ENCODE measurements at places on chromosomes 7 and 10.

- no peak for DNase-seq
Measured at GRCh38 chr7:120916121-120916520, 34.5 kb upstream of the ING3 start.

GRCh38 chr10:129279446-129280154 is 187.4 kb upstream of the MGMT start:
- DNase-seq, result no peak

GRCh38 chr10:110932505-110933180 is 13.2 kb downstream of the SHOC2 start:
- DNase-seq, result no peak

DNA sequence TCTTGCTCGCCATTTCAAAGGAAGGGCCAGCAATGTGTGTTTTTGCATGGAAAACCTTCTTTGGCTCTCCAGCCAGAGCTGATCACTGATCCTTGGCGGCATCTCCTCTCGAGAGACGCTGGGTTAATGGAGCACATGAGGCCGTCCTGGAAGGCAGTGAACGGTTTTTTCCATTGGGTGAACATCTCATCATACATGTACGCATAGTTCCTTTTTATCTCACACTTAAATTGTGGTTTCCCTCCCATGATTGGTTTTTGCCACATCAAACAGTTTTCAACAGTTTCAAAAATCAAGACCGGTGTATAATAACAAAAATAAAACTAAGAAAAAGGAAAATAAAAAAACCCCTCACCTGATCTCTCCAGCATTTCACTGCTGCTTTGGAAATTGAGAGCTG is 276.4 kb downstream of the TCF7L2 start:
- no peak for DNase-seq

DNA sequence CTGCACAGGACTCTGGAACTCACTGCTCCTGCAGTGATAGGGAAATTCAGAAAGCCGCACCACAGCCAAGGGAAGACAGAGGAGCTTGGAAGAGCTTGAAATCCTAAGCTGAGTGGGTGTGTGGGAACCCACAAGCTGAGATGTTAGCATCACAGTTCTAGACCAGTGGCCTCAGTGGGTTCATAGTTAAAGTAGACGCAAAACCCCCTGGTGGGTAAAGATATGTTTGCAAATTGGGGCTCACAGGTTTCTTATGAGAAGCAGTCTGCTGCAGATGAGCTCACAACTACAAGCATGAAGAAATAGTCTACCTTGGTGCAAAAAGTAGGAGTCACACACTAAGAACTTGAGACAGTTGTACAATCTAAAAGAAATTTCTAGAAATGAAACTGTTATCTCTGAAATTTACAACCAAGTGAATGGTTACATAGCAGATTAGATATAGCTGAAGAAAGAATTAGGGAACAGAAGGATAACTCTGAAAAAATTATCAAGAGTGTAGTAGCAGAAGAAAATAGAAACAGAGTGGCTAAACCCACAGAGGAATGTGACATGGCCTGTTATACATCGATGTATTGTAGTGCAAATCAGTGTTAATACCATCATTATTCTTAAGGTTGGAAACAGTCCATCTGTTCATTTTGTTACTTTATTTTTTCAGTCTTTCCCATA is 77.2 kb downstream of the DYNC2I1 start:
- DNase-seq, result no peak

GRCh38 chr7:100142461-100142860 is 6.3 kb upstream of the LAMTOR4 start:
- DNase-seq, result no peak

- DNase-seq, result peak; percentile 31
Measured at GRCh38 chr7:40733114-40733513, 598.3 kb downstream of the SUGCT start.

DNA sequence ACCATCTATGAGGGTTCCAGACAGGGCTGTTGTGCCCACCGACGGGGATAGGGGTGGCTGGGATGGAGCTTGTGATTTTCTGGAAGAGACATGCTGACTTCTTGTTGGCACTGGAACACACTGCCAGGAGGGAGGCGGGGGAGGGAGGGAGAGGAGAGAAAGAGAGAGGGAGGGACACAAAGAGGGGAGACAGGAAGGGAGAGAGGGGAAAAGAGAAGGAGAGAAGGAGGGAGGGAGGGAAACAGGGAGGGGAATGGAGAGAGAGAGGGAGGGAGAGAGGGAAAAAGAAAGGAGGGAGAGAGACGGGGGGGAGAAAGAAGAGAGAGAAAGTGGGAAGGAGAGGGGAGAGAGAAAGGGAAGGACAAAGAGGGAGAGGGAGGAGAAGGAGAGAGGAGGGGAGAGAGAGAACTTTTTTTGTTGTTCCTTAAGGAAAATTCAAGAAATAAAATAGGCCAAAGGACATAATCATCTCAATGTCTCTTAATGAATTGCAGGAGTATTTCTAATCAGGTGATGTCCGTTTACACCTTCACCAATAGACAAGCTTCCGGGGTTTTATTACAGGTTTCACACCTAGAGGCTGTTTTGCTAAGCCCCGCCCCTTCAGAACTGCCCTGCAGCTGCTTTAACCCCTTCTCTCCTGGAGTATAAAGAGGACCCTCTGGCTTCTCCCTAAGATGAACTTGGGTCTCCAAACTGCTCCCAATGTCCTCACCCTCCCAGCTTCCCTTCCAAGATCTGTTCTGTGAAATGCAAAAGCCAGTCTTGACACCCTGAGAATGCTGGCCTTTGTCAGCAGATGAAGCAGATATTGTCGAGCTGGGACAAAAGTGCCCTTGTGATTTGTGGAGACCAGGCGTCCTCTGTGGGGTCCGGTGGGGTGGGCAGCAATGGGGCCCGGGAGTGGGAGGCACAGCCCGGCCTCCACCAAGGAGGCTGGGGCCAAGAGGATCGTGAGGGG is 82.0 kb upstream of the GTF2IRD1 start:
- peak; percentile 42 for DNase-seq

DNA sequence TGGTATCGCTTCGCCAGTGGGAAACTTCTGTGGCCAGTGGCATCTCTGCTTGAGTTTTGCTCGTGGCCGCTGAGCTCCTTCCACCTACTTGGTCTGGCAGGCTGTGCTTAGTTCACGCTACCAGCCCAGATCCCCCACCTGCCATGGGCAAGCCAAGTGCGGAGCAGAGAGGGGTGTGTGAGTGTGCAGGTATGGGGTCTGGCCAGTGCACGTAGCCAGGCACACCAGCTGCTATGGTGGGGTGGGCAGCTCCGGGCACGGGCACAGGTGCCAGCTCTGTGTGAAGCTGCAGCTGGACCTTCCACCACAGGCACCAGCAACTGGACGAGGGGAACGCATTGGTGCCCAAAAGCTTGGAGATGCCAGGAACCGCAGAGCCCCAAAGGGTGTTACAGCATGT is 56.5 kb downstream of the ZNF777 start:
- no peak for DNase-seq

DNA sequence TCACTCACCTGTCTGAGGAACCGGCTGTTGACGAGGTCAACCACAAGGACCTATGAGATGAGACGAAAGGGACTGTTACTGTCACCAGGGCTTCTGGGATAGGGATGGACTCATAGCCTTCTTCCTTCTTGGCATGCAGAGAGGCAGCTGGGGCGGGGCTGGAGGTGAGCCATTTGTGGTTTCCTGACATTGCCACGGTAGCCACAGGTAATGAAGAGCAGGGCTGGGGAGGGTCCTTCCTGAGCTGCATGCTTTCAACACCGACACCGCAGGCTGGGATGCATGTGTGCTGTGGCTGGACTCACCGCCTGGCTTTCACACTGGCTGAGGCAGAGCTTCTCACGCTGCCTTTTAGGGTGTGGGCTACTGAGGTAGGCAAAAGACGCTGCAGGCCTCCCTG is 46.4 kb upstream of the MKRN1 start:
- no peak for DNase-seq

GRCh38 chr10:5566614-5567013 is 41.9 kb downstream of the CALML3 start:
- DNase-seq, result no peak

- no peak for DNase-seq
Measured at GRCh38 chr10:91051829-91052228, 130.9 kb upstream of the ANKRD1 start.

- DNase-seq, result peak; percentile 56
Measured at GRCh38 chr10:11757454-11757820, 15.3 kb downstream of the ECHDC3 start.

DNA sequence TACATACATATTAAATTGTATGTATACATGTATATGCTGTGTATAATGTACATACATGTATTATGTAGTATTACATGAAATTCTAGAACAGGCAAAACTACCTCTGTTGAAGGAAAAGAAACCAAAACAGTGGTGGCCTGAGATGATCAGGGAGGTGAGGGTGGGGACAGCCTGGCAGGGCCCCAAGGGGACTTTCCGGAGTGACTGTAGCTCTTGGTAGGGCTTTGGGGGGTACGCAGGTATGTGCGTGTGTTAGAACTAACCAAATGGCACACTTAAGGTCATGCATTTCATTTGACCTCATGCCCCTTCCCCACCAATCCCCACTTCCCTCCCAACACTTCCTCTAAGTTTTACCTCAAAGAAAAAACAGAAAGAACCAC is 31.3 kb downstream of the CTBP2 start:
- no peak for DNase-seq

- DNase-seq, result no peak
Measured at GRCh38 chr7:43891069-43891955, 15.1 kb downstream of the URGCP start.

DNA sequence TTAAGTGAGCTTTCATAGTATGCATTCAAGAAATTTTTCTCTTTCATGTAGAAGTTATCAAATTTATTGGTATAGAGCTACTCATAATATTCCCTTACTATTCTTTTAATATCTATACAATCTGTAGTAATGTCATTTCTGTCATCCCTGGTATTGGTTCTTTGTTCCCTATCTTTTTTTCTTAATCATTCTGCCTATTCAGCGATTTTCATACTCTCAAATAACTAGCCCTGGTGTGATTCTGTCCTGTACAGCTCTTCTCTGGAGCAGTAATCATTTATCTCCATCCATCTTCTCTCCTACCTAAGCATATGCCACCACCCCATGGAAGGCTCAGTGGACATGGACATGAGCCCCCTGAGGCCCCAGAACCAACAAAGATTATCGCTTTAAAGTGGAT is 213.2 kb upstream of the NEBL start:
- no peak for DNase-seq

GRCh38 chr10:20995123-20995987 is 98.2 kb upstream of the NEBL start:
- DNase-seq, result no peak

GRCh38 chr10:132248455-132249225 is 59.1 kb downstream of the STK32C start:
- DNase-seq, result peak; percentile 98

DNA sequence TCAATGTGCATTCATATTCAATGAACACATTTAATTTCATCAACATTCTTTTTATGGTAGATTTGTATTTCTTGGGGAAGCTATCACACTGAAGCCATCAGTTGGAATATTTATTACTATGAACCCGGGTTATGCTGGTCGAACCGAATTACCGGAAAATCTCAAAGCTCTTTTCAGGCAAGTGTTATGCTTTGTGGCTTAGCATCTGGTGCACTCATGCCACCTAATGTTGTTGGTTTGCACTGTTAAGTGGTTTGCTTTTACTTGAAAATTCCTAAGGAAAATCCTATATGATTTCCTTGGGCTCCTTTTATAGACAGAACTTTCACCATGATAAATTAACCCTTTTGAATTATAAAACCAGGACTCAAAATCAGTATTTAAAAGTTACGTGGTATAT is 147.9 kb downstream of the DNAH11 start:
- no peak for DNase-seq

DNA sequence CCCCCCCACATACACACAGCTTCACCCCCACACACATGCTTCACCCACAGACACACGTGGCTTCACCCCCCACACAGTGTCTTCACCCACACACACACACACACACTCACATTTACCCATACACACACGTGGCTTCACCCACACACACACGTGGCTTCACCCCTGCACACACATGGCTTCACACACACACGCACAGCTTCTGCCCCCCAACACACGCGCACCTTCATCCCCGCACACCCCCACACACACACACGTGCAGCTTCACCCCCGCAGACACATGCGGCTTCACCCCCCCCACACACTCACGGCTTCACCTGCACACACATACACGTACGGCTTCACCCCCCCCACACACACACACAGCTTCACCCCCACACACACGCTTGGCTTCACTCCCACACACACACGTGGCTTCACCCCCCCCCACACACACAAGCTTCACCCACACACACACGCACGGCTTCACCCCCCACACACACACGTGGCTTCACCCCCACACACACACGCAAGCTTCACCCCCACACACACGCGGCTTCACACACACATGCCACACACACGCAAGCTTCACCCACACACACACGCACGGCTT is 82.4 kb downstream of the NKX6-2 start:
- DNase-seq, result no peak

- DNase-seq, result peak; percentile 3
Measured at GRCh38 chr7:94823947-94824346, 83.4 kb upstream of the PPP1R9A start.

DNA sequence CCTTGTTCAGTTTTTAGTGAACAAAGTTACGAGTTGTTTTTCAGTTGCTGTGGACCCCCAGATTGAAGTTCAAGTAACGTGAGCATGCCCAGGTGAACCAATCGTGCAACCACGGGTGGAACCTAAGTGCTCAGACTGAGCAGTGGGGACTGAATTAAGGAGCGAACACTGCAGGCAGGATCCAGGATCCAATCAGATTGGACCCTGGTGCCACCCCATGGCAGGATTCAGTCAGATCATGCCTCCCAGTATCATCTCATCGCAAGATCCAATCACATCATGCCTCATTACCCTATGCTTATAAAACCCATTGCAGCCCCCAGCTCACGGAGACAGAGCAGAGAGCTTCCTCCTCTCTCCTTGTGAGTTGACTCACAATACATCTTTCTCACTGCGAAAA is 80.9 kb downstream of the PFKFB3 start:
- no peak for DNase-seq

- no peak for DNase-seq
Measured at GRCh38 chr10:43824934-43825333, 176.3 kb upstream of the ZNF32 start.

- no peak for DNase-seq
Measured at GRCh38 chr7:108234971-108235450, 104.8 kb upstream of the LAMB4 start.

GRCh38 chr7:27183682-27184336 is 1.2 kb downstream of the HOXA11 start:
- no peak for DNase-seq

DNA sequence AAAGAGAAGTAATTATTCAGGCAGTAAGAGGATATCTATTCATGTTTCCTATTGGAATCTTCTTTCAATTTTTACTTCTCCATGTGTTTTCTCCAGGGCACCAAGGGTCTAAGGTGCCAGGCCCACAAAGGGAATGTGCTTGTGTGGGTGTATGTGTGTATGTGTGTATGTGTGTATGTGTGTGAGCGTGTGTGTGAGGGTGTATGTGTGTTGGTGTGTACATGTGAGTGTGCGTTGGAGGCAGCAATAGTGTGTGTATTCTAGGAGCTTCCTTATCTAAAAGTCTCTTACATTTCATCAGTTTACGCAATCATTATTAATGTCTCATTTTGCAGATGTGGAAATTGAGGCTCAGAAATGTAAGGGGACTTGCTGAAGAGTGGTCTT is 28.3 kb downstream of the RAMP3 start:
- no peak for DNase-seq

All from HuH-7 (cell line).